ENCODE measurements at places on chromosomes 3 and 15.

- no peak for DNase-seq
Measured at GRCh38 chr3:72340476-72341379, 507.5 kb downstream of the SHQ1 start.

GRCh38 chr15:45030743-45031142 lies 7.7 kb downstream of the SORD start:
- DNase-seq, result no peak

GRCh38 chr3:71461749-71462483 lies 121.6 kb downstream of the FOXP1 start:
- DNase-seq, result no peak

- no peak for DNase-seq
Measured at GRCh38 chr15:80572337-80572736, 122.8 kb upstream of the ABHD17C start.

DNA sequence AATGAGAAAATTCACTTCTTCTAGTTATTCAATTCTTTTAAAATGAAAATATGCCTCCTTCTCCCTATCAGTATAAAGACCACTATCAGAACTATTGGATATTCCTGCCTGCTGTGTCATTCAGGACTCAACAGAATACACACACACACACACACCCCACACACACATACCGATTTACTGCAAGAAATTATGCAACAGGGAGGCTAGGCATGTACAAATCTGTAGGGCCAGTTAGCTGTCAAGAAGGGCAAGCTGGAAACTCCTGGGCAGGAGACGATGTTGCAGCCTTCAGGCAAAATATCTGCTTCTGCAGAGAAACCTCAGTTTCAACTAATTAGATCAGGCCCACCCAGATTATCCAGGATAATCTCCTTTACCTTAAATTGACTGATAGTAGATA lies 13.9 kb upstream of the RYR3 start:
- no peak for DNase-seq

DNA sequence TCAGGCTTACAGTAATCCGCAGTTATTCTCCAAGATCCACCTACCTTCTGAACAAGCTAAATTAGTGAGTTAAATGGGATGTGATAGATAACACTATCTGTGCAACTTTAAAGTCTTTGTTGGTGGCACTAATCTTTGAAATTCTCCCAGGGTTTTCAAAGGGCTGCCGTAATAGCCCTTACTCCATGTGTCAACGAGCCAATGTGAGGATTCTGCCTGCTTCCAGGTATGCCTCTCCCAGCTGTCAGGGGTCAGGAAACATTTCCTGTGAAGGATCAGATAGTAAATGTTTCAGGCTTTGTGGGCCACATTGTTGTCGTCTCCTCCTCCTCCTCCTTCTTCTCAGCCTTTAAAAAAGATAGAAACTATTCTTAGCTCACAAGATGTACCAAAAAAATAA lies 20.2 kb upstream of the SCN5A start:
- DNase-seq, result no peak

- no peak for DNase-seq
Measured at GRCh38 chr15:49507261-49507660, 84.2 kb downstream of the FGF7 start.

- DNase-seq, result no peak
Measured at GRCh38 chr15:31557899-31558298, 231.3 kb downstream of the KLF13 start.

DNA sequence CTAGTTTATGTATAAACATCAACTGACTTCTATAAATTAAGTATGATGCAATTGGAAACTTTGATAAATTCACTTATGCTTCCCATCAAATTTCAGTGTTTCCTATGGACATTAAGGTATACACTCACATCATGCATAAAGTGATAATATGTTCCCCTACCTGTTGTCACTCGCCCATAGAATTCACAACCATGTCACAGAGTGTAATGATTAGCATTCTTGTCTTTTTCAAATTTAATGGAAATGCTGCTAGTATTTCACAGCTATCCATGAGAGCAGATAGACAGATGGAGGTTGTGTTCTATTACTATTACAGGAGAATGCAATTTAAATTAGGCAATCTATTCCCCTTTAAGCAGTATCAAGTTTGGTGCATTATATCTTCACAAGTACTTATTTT lies 984 bp downstream of the PLSCR4 start:
- DNase-seq, result no peak

DNA sequence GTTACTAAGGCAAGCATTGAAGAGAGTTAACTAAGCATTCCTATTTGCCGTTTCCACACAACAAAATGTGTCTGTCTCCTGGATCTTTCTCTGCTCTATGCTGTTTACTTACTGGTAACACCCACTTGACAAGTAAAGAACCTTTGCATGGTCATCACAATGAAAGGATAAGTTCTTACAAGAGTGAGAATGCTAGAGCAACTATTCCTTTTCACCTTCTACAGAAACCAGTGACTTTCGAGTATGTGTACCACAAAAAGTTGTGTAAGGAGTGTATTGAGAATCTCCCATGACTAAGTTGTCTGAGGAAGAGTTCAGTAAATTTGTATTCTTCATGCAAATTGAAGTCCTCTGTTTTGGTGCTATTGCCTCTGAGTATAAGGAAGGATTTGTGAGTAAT lies 10.8 kb downstream of the TIPARP start:
- DNase-seq, result no peak

GRCh38 chr15:81410318-81410753 lies 36.3 kb upstream of the TMC3 start:
- peak; percentile 97 for DNase-seq

DNA sequence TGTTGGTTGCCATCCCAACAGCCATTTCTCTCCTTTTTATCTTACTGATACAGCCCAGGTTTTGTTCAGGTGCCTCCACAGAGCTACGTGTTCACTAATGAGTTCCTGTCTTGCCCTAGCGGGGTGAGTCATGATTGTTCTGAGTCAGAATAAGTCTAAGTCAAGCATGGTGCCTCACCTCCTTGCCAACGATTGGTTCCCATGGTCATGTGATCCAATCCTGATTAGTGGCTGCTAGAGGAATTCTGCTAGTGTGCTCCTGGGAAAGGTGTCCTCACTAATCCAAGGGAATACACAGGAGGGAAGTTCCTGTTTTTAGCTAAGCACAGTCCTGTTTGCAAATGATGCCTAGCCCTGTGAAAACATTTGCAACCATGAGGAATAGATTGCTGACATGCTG lies 99.8 kb downstream of the NSUN3 start:
- DNase-seq, result no peak

- DNase-seq, result no peak
Measured at GRCh38 chr3:165984589-165984988, 147.4 kb upstream of the BCHE start.

DNA sequence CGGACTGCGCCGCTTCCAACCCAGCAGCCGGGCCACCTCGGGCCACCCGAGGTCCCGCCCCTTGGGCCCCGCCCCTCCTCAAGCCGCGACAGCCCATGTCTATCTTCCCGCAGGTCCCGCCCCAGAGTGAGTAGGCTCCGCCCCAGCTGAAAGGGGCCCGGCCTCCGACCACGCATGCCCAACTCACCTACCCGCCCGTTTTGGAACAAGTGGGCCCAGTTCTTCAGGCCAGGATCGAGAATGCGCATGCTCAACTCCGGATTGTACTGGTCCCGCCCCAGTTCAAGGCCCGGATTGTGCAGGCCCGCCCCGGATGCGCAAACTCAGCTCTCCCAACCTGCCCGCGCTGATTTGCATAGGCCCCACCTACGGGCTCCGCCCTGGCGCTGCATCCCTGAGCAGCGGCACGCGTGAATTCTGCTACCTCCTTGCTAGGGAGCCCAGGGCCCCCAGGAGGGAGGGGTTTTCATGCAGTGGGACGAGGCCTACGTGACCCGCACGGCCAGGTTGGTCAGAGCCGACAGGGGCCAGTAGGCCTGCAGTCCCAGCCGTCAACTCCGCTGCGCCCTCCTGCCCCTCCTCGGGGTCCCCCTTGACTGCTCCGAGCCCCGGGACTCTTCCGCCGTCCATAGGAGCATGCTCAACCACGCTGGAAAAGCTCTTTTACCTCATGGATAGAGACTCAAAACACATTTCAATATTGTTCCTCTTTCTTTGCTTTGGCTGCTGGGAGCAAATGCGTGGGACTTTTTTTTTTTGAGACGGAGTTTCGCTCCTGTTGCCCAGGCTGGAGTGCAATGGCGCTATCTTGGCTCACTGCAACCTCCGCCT lies at the start of gene PFKFB4:
Gene PFKFB4 (minus strand): TSS at position 8 of the 831 bp plus-strand sequence. CDS start 26 bp downstream, outside the sequence.
- DNase-seq, result peak; percentile 100

- DNase-seq, result no peak
Measured at GRCh38 chr3:186967686-186968085, 37.4 kb downstream of the ST6GAL1 start.

- DNase-seq, result no peak
Measured at GRCh38 chr3:71307991-71308697, 275.4 kb downstream of the FOXP1 start.

DNA sequence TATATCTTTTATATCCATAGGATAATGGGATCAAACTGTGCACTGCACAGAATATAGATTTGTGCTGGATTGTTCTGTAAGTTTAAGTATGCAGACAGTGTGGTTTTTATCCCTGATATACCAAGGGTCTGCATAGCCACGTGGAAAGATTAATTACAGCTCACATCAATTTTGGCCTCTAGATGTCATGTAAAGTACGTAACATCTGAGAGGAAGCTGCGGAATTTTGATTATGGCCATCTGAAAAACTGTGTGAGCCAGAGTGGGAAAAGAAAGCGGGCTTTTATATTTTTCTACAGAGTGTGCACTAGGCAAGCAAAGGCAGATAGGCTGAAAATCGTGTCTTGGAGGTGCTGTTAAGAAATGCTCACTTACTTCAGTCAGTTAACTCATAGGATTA lies 562.7 kb downstream of the GBE1 start:
- peak; percentile 76 for DNase-seq

- no peak for DNase-seq
Measured at GRCh38 chr3:101146946-101147345, 153.7 kb upstream of the ABI3BP start.

DNA sequence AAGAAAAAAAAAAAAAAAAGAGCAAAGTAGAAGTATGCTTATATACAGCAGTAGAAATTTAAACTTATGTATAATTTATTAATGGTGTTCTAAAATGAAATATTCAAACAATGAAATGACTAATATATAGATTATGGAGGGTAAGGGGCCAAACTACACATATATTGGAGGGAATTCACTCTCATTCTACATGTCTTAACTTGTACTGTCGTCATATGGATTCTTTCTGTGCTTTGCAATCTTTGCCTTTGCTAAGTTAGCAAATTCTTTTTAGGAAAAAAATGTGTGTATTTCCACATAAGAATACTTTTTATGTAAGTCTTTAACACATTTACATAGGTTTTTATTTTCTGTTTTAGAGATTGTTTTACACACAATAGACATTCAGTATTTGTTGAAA lies 118.9 kb upstream of the MBNL1 start:
- DNase-seq, result no peak

DNA sequence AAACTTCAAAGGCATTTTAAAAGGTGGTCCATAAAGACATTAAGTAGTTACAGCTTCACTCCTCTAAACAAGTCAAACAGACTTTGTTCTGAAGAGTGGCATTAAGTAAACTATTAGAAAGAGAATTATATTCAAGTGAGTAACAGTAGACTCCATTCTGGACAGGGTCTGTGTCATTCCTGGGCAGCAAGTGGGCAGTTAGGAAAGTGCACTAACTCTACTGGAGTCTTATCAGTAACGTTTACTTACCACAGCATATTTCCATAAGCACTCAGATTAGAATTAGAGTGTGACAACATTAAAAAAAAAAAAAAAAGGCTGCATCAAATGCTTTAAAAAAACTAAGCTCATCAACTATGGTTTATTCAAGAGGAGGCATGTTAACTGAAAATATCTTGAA lies 10.6 kb downstream of the UBR1 start:
- no peak for DNase-seq

DNA sequence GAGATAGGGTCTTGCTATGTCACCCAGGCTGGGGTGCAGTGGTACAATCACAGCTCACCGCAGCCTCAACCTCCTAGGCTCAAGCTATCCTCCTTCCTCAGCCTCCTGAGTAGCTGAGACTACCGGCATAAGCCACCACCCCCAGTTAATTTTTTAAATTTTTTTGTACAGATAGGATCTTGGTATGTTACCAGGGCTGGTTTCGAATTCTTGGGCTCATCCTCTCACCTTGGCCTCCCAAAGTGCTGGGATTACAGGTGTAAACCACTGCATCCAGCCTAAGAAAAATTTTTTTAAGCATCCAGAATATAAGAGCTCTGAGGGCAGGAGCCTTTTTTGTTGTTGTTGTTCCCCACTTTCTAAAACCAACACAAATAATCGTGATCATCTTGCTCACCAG lies 14.4 kb upstream of the MAP6D1 start:
- DNase-seq, result no peak

DNA sequence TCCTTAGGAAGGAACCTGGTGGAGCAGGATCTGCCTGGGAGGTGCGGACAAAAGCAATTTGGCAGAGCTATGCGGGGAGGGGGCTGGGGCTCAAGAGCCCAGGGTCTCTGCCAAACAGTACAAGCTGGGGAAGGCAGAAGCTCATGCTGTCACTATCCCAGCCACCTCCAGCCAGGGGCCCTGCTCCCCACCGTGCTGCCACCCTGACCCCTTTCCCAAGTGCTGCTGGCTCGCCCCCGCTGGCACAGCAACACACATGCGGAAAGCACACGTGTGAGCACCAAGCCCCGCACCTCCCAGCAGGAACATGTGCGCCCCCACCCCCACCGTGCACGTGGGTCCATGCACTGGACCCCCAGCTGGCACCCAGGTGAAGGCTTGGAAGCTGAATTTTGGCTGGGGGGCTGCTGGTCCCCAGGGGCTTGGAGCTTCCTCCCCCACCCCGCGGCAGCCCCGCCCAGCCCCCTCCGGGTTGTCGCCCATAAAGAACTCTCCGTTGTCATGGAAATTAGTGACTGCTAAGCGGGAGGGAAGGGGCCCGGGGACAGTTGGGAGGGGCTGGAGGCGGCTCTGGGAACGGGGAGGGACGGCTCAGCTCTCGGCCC lies 742 bp downstream of the CAMKV start:
- peak; percentile 67 for DNase-seq

- DNase-seq, result no peak
Measured at GRCh38 chr15:98959640-98960007, 48.0 kb downstream of the PGPEP1L start.

- DNase-seq, result no peak
Measured at GRCh38 chr3:14845180-14845579, 26.4 kb downstream of the FGD5 start.

- DNase-seq, result no peak
Measured at GRCh38 chr15:98899272-98900021, 108.1 kb downstream of the PGPEP1L start.

GRCh38 chr3:100163787-100164186 lies 49.5 kb upstream of the FILIP1L start:
- no peak for DNase-seq
